ENCODE measurements at places on chromosomes 6 and 20. TPM values are rescaled to one million over a fixed set of nuclear protein-coding genes. Genes with fewer than 3 reads are reported as not detected.

DNA sequence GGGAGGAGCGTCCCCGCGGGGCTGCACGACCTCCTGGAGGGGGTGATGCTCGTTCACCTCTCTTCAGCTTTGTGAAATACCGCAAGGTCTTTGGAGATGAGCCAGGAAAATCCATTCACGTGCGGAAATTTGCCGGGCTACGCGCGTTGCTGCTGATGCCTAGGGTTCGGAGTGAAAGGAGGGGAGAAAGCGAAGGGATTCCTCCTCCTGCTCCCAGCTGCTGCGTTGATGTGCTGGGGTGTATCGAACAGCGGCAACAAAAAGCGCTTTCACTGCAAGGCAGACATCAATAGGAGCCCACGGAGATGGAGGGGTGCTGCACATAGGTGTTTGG lies 391 bp upstream of the B3GAT2 start:
- DNase-seq = no peak

The ACTL10 gene
- total RNA-seq = 1.5 TPM

DNA sequence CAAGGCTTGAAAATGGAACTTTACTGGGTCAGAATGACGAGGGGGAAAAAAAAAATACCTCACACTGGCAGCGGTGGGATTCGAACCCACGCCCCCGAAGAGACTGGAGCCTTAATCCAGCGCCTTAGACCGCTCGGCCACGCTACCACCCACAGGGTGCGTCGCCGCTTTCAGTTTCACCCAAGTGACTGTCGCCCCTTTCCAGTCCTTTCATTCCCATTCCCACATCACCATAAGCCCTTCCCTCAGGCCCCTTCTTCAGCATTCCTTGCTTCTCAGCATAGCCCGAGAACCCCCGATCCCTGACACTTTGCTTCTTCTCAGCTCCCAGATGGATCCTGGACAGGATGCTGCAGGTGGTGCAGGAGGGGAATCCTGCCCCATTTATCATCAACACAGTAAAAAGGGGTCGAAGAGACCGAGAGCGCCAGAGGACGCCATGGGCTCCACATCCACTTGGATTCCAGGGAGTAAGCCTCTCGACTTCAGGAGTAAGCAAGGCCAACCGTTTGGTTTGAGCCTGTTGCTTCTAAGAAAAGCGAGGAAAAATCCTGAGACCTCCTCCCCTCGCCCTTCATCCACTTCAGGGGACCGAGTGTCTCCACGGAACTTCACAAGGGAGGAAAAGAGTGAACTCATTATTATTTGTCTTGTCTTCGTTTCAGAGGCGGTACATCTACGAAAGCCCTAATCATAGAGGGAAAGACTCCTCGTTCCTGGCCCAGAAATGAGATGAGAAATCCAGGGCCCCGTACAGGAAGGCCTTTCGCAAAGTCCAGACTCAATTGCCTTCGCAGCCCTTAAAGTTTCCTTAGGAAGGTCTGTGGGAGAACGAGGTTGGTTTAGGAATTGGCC lies 20.0 kb upstream of the TRIM27 start:
- peak; percentile 92 for DNase-seq

The TCF21 gene
- total RNA-seq = 0.14 TPM

DNA sequence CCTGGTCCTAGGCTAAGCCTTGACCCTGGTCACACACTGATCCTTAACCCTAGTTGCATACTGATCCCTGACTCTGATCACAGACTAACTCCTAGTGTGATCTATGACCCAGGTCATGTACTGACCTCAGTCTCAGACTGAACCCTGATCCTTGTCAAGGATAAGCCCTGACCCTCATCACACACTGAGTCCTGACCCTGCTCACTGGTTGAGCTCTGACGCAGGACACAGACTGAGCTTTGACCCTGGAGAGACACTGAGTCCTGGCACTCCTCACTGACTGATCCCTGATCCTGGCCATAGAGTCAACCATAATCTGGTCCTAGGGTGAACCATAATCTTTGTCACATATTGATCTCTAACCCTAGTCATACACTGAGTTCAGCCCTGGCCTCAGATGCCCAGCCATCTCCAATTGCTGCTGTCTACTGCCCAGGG lies 37.9 kb downstream of the KCNB1 start:
- DNase-seq = no peak

GRCh38 chr6:82057846-82058554 lies 189.5 kb downstream of the IBTK start:
- no peak for DNase-seq

The OXT gene
- not detected for total RNA-seq

DNA sequence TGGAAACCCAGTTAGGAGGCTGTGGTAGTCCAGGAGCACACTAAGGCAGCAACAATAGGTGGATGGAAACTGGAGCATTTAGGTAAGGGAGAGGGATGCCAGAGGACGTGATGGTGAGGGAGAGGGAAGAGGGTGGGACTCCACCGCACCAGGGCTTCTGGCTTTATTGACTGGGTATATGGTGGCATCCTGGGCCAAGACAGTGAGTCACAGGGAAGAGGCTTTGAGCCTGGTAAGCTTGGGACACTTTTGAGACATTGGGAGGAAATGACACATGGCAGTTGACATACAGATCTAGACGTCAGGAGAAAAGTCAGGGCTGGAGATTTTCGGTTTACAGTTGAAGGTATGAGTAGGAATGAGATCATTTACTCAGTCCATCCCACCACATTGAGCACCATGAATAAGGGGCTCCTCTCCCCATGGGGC lies 14.9 kb downstream of the NT5E start:
- DNase-seq = no peak

- no peak for DNase-seq
These were observed 247.8 kb downstream of the PRL start for GRCh38 chr6:22049002-22049401.

DNA sequence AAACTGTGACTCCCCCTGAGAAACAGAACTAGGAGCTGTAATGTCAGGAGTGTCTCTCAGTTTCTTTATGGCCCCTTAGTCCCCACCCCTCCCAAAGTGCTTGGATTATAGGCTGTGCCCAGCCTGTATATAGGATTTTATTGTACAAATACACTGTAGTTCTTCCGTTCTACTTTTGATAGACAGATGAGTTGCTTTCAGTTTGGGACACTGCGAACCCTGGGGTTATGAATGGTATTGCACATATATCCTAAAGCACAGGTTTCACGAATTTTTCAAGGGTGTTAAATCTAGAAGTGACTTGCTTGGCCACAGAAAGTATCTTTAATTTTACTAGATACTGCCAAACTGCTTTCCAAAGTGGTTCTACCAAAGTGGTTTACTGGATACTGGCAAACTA lies 152.9 kb upstream of the ATXN1 start:
- no peak for DNase-seq

The SNX3 gene
- 66.1 TPM for total RNA-seq

- DNase-seq = no peak
These were observed 1.2 kb upstream of the HDDC2 start for GRCh38 chr6:125302840-125303511.

- no peak for DNase-seq
These were observed 124.8 kb downstream of the PRKN start for GRCh38 chr6:162602759-162603158.

DNA sequence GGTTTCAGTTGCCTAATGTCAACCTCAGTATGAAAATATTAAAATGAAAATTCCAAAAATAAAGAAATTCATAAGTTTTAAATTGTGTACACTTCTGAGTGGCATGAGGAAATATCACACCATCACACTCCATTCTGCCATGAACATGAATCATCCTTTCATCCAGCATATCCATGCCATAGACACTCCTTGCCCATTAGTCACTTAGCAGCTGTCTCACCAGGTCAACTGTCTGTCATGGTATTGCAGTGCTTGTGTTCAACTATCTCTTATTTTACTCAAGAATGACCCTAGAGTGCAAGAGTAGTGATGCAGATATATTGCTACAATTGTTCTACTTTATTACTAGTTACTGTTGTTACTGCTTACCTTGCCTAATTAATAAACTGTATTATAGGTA lies 712.4 kb downstream of the EPHA7 start:
- no peak for DNase-seq

DNA sequence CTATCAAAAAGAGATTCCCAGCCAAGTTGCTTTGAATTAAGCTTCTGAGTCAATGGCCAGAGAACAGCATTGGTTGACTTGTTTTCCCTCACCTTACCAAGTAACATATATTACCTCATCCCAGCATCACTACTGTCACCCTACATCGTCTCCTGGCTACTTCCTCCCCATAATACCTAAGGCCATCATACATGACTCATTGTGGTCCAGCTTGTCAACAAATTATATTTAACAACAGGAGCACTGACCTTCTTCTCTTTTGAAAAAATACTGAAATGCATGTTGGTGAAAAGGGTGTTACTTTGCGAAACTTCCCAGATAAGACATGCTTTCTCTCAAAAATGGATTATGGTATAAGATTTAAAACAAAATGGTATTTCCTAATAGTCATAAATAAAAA lies 106.9 kb downstream of the TBX18 start:
- DNase-seq = no peak

GRCh38 chr6:33428224-33428965 lies 8.5 kb downstream of the SYNGAP1 start:
- DNase-seq = no peak

The FOXF2 gene
- not detected for total RNA-seq

- no peak for DNase-seq
These were observed 51.9 kb downstream of the RNF217 start for GRCh38 chr6:125013938-125014660.
